ENCODE measurements at places on chromosomes 2 and 18.

- no peak for ATAC-seq
These were observed 277.9 kb downstream of the GULP1 start for GRCh38 chr2:188569431-188570165.

GRCh38 chr2:217897816-217898806 is 104.7 kb downstream of the TNS1 start:
- no peak for ATAC-seq

GRCh38 chr2:44965684-44966083 is 24.2 kb downstream of the SIX3 start:
- ATAC-seq, result no peak

GRCh38 chr2:230492107-230492506 is 76.1 kb downstream of the SP100 start:
- no peak for ATAC-seq

DNA sequence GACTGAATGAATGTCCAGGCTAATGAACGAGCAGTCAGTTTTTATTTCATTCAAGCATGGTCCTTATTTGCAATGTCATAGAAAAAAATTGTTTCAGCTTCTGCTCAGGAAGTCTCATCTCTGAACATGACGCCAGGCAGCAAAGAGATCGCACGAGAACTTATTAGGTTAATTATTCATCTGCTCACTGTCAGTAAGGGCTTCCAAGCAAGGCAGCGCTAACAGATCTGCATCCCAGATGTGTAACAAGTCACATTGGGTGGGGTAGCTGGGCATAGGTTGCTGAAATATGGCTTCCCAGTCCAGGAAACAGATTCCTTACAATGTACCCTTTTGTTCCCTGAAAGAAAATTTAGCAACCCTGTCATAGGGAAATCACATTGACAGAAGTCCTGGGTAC is 63.5 kb downstream of the ANKRD44 start:
- no peak for ATAC-seq

DNA sequence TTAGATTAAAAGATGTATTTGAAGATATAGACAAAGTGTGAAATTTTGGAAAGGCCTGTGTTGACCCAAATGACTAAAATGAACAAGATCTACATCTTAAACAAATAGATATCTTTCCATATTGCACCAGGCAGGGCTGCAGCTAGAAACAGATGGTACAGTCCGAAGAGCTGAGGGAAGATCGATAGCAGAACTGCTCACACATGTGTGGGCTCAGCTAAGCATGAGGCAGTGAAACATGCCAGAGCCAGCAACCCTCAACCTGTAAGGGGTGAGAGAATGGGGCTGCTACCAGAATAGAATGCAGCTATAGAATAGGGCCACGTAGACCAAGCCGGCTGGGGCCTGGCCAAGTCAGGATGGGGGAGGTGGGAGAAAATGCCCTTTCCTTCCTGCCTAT is 87.8 kb downstream of the SLC5A7 start:
- no peak for ATAC-seq

DNA sequence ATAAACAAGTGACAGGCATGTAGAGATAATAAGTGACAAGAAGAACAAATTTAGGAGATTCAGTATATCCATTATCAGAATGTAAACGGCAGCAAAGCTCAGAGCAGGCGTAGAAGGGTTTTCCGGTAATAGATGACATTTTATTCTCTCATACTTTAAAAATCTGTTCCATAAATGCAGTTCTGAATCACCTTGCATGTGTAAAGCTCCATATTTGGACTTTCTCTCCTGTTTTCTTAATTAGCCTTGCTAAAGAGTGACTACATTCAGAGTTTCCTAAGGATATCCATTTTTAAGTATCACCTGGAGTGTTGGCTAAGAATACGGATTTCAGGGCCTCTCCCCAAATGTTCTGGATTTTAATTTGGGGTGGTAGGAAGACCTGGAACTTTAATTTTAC is 122.0 kb downstream of the SPP2 start:
- no peak for ATAC-seq

DNA sequence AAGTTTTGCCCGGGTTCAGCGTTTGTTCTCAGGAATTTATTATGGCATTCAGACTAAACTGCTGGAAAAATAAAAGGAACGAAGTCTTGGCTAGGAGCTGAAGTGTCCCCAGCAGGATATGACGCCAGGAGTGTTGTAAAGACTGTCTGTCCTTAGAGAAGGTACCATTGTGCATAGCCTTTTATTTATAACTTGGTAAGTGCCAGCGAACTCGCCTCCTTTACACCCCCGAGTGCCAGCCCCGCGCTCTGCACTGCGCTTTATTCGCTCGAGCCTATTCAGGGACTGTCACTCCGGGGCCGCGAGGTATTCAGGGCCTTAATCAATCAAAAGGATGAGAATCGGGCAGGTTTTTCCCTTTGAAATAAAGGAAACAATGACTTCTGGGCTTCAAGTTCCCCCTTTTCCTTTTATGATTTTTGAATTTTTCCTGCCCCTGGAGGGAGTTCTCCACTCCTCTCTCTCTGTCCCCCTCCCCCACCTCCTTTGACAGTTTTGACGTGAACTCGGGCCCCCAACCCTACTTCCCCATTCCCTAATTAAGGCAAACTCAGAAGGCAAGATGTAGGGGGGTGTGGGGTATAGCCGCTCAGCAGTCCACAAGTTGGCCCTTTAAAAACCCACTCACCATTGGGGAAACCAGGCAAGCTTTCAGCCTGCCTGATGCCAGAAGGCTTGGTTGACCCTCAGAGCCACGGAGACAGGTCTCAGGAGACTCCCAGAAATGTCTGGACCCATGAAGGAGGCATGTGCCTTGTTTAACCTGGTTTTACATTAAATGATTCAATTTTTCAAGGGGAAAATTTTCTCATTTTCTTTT is 1.3 kb upstream of the PAX3 start:
- no peak for ATAC-seq

DNA sequence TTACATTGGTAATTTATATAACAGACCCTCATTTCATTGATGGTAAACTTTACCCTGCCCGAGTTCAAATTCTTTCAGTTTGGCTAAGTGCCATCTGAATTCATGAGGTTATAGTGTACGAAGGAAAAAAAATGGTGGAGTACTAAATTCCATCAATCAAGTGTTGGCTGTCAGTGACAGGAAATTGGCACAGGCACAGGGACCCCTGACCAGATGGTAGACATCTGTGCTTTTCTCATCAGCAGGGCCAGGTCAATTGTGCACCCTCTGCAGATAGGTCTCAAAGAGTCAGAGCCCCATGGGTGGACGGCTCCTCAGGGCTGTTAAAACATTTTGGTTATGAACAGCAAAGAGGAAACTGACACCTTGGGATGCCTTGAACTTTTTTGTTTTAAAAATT is 439.2 kb downstream of the SETBP1 start:
- ATAC-seq, result no peak

DNA sequence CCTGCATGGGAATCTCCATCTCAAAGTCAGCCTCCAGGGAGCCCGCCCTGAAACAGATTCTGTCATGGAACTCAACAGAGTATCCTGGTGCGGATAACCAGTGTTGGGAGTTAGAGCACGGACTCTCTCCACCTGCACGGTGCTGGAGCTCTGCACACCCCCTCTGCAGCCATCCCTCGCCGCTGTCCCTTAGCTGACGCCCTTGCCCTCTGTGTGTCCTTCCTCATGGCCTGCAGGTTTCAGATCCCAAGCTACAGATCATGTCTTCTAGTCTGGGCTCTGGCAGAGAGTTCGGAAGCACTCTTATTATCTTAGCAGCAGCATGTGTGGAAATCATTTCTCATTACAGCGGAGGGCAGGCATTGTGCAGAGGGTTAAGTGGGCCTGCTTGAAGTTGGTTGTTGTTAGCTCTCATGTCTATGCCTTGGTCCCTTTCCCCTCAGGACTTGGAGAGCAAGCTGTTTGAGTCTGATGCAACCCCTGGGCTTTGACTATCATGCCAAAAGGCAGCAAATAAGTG is 26.0 kb downstream of the TMEM127 start:
- ATAC-seq, result no peak

DNA sequence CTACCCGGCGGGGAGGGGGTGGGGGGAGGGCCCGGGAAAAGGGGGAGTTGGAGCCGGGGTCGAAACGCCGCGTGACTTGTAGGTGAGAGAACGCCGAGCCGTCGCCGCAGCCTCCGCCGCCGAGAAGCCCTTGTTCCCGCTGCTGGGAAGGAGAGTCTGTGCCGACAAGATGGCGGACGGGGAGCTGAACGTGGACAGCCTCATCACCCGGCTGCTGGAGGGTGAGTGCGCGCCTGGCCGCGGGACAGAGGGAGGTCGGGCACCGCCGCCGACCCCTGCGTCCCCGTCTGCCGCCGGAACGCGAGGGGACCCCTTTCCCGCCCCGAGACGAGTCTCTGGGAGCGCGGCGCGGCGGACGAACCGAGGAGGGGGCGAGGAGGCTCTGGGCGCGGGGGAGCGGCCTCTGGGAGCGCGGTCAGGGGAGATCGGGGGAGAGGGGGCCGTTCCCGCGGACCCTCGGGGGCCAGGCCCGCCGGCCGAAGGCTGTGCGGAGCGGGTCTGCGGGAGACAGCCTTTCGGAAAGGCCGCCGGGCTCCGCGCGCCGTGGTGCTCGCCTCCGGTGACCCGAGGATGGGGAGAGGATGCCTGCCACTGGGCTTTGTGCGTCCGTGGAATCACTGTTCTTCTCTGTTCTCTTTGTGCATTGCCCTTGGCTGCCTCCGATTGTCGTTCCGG is 463 bp downstream of the PPP1CB start:
- peak; percentile 41 for ATAC-seq

DNA sequence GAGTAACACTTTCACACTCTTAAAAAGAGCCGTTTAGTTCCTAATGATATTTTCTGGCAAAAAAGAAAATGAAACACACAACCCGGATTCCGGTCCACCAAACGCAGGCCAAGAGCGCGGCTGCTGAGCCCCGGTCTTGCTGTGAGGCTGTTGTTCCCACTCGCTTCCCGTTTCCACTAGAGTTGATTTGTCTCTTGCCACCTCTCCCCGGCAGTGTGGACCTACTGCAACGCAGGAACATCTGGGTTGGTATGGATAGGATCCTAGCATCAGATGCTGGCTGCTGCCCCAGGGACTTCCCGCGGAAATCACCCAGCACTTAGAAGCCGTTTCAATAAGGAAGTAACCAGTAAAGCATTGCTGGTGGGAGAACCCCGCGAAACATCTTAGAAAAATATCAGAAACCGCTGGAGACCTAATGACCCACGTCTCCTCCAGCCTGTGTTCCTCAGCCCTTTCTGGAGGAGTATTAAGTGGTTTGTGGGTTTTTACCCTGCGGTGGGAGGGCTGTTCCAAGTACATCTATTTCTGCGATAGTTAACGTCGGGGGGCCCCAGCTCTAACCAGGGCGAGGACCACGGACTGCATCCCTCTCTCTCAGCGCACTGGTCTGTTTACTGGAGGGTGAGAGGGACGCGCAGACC is 939 bp downstream of the DOCK10 start:
- ATAC-seq, result peak; percentile 77

DNA sequence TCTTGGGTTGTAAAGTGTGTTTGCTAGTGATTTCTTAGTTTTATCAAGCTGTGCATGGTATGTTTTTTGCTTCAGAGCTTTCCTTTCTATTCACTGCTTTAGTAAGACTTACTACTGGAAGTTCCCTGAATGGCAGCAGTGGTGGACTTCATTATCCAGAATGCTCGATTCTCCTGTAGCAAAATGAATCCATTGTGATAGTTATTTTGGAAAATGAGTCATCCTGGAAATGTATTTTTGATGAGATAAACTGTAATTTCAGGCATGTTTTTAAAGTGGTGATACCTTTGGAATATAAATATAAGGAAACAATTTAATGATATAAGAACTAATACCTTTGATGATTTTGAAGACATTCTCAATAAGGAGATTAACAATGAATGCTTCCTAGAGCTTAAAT is 387.1 kb downstream of the PTPRM start:
- no peak for ATAC-seq

DNA sequence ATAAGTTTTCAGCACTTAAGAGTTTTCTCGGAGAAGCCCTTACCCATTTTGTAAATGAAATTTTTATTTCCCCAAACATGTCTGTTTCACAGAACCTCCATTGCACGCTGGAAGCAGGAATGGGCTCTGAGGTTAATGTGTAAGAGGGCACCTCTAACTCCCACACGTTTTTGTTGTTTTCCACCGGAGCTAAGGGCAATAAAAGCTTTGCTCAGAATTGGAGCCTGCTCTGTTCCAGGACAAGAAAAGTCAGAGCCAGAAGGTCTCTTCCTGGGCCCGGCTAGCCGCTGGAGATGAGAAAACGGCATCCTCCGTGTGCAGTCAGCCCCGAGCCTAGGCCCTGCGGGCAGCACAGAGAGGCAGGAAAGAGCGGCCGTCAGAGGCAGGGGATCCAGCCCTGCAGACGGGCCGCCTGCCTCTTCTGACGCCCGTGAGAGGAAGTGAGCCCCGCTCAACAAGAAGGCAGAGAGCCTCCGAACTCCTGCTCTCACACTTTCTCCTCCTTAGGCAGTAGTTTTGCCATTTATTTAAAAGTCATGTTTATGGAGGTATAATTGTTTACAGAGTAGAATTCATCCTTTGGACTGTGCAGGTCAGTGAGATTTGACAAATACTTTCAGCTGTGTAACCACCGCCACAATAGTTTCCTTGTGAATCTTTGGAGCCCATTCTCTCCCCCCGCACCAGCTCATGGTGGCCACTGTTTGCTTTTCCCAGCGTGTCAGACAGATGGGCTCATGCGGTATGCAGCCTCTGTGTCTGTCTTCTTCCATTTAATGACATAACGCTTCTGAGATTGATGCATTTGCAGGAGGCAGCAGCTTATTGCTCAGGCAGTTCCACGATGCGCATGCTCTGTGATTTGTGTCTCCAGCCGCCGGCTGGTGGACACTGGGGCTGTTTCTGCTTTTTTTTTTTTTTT is 117.3 kb downstream of the GALR1 start:
- ATAC-seq, result no peak
